NCI-H2081 (cell line): ENCODE measurements at places on chromosomes 3 and 15.
A peak's percentile ranks its signal among the peaks of the same experiment; 100 is the strongest.

- DNase-seq, result no peak
Observed at GRCh38 chr15:85711580-85712192, 83.0 kb downstream of the KLHL25 start.

GRCh38 chr3:131731709-131732108 lies 228.9 kb upstream of the MRPL3 start:
- no peak for DNase-seq

- DNase-seq, result no peak
Observed at GRCh38 chr3:156981005-156981404, 154.9 kb downstream of the LEKR1 start.

- DNase-seq, result peak; percentile 4
Observed at GRCh38 chr3:130932979-130933378, 39.1 kb downstream of the ATP2C1 start.

GRCh38 chr3:77254967-77255831 lies 215.3 kb downstream of the ROBO2 start:
- peak; percentile 63 for DNase-seq

GRCh38 chr3:182105875-182106274 lies 394.1 kb downstream of the SOX2 start:
- no peak for DNase-seq

DNA sequence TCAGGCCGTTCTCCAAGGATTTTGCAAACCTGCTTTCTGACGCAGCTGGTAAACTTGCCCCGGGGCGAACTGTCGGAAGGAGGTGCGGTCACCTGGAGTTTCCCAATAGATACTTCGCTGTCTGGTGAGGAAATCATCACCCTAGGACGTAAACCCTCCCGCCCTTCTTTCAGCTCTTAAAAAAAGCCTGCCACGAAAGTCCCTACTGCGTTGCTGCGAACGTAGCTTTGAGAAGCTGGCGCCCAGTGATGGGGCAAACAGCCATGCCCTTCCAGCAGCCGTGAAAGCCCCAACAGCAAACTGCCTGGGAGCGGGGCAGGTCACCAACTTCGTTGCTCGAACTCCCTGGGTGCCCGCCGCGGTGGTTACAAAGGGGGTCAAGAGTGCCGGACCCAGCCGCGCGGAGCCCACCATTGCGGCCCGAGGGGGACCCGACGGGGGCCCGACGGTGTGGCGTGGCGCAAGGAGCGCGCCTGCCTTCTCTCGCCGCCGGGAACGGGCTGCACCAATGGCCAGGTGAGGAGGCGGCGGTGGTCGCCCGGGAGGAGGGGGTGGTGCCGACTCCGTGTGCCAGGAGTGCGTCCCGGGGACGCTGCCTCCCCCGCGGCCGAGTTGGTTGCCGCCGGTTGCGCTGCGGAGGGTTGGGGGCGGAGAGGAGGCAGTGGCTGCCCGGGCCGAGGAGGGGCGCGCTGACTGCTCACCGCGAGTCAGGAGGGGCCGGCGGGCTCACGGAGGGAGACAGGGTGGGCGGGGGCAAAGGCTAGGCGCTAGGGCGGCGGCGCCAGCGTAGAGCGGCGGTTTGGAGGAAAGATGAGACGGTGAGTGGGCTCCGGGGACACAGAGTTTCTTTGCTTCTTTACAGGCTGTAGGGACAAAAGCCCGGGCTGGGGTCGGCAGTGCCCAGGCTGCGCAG lies at the start of gene PHLDB2:
TSS of gene PHLDB2 (plus strand) at position 205 of the 913 bp plus-strand sequence. CDS start 24,813 bp downstream, outside the sequence.
- peak; percentile 59 for DNase-seq

GRCh38 chr3:57048052-57048671 lies 12.3 kb upstream of the SPATA12 start:
- DNase-seq, result no peak

DNA sequence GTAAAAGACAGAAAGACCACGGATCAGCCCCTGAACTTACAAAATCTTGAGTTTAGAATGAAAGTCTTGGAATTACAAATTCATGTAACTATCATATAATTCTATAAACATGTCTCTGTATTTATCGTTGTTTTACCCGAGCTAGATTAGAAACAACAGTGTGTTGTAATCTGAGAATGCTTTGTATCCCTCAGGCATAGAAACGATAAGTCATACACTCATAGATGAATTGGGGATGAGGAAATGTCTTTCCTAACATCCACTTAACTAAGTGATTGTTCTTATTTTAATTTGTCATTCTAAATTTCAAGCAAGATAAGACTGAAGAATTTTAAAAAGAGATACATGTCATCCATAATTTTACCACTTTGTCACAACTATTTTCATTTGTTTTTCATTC lies 165.3 kb downstream of the RYR3 start:
- no peak for DNase-seq

DNA sequence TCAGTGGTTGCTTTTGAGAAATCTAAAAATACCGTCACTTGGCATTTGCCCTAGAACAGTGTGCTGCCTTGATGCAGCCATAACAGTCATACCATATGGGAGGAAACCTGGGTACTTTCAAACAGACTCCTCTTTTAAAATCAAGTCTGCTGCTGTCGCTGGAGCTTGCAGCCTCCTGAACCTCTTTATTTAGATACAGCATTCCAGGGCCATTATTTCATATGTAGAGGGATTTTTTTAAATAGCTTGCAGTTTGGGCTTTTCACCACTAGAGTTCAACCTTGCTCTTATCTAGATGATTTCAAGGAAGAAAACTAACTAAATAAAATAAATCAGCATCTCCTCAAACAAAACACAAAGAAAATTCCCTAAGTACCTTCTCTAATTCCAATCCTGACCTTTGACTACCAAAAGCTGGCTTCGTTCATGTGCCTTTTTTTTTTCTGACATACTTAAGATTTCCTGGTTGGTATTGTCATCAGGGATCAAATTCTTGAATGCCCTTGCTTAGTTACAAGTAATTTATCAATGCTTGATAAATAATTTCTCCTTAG lies 111.6 kb downstream of the KBTBD8 start:
- DNase-seq, result peak; percentile 29

DNA sequence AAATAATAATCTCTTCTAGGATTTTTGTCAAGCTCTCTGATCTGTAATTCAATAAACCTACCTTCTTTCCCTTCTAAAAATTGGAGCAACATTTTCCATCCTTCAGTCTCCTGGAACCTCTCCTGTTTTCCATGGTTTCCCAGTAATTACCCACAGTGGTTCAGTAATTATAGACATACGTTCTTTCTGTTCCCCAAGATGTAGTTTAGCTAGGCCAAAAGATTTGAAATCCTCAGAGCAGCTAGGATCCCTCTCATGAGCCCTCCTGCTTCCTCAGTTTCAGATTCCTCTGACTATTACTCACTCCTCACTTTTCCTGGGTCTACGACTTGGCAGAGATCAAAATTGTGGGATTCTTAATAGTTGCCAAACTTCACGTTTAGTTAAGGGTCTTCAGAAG lies 76.9 kb upstream of the IGSF10 start:
- DNase-seq, result no peak

DNA sequence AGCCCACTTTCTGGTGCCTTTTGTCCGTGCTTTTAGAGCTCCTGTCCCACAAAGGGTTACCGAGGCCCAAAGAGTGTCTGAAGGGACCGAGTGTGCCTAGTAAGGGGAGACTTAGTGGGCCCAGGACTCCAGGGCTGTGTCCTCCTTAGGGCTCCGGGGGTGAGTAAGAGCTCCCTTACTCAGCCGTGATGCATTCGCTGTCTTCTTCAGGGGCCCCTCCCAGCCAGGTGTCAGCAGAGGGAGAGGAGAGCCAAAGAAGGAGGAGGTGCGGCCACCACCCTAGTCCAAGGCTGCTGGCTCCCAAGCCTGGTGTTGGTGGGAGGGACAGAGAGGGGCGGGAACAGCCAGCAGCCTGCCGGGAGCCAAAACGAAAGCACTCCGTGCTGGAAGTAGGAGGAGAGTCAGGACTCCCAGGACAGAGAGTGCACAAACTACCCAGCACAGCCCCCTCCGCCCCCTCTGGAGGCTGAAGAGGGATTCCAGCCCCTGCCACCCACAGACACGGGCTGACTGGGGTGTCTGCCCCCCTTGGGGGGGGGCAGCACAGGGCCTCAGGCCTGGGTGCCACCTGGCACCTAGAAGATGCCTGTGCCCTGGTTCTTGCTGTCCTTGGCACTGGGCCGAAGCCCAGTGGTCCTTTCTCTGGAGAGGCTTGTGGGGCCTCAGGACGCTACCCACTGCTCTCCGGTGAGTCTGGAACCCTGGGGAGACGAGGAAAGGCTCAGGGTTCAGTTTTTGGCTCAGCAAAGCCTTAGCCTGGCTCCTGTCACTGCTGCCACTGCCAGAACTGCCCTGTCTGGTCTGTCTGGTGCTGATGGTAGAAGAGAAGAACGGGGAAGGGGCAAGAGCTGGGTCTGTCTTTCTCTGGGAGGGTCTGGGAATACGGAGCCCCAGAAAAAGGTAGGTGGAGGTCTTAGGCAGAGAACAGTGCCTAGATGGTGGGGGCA lies at the start of gene IL17RC:
TSS of gene IL17RC (plus strand) at position 365 of the 947 bp plus-strand sequence. CDS start at position 583, 218 bp downstream.
- DNase-seq, result peak; percentile 68

DNA sequence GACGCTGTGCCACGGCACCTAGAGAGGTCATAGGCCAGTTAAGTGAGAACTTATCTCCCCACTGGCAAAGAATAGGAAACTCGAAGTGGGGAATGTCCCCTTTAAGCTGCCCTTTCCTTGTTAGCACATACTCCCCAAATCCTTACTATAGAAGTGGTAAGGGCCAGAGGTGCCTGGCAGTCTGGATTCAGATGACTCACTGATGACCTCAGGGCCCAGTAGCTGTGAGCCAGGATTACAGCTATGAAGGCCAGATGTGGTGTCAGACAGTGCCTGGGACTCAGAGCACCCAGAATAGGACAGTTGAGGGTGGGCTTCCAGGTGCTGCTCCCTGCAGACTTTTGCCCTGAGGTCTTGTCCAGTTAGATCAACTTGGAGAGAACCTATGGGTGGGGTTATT lies 37.7 kb downstream of the PDIA5 start:
- DNase-seq, result no peak

- DNase-seq, result no peak
Observed at GRCh38 chr15:82186719-82187406, 75.7 kb downstream of the EFL1 start.

GRCh38 chr3:50160561-50160983 lies 5.4 kb downstream of the SEMA3F start:
- DNase-seq, result no peak

GRCh38 chr3:148642214-148642613 lies 55.5 kb upstream of the AGTR1 start:
- no peak for DNase-seq

- no peak for DNase-seq
Observed at GRCh38 chr15:27628486-27628885, 470.6 kb downstream of the OCA2 start.

GRCh38 chr15:38207621-38208020 lies 45.0 kb upstream of the SPRED1 start:
- DNase-seq, result no peak

DNA sequence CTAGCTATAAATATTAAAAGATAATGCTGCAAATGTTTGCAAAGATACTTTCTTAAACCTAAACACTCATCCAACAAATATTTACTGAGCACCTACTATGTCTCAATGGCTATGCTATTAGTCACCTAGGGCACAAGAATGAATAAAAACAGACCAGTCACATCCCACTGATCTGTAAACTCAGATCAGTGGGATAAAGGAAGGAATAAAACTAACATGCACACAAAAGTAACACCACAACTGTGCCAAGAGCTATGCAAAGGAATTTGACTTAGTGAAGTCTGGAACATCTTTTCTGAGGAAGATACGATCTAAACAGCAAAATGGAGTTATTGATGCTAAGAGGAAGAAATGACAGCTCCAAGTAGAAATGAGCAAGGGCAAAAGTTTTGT lies 56.6 kb downstream of the CBLB start:
- DNase-seq, result no peak

GRCh38 chr15:56532721-56533460 lies 68.0 kb upstream of the MNS1 start:
- no peak for DNase-seq

DNA sequence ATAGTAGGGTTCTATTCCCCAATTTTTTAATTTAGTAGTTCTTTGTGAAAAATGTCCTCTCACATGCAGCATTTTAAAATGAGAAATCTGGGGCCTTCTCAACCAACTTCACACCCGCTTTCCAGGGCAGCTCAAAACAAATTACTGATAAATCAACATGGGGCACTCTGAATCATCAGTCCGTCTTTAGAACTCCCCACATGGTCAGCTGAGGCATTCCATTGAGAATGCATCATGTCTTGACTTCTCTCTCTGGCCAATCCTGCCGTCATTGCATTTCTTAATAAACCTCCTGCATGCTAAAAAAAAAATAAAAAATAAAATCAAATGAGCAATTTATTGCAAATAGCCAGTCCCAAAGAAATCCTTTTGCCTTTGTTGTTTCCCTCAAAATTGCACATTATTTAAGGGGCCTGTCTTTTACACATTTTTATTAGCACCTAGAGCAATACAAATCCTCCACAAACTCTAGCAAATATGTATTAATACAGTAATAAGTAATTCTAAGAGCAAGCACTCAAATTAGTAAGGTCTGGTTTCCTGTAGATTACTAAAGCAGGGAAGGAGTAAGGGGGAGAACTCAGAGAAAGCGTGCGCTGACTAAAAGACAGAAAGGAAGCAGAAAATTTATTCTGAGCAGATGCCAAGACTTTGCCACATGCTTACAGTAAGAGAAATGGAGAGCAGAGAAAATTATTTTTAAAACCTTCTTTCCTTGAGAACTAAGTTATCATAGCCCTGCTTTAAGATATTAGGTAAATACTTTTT lies 175.7 kb downstream of the TNIK start:
- no peak for DNase-seq

DNA sequence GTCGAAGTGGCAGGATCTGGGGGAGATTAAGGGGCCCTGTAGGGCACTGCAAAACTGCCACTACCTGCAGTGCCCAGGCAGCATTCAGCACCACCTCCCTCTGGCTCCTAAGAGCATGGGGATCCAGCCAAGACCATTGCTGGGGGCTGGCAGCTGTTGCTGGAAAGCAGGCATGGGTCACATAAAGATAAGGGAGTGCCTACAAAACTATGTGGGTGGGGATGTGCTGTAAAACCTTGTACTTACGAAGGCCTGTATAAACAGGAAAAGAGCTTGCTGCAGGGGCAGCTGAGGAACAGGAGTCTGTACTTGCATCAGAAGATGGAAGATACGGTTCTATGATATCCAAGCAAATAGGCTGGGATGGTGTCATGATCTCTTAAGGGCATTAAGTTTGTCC lies 27.1 kb downstream of the IL20RB start:
- no peak for DNase-seq

GRCh38 chr15:65916664-65917406 lies 47.5 kb downstream of the RAB11A start:
- DNase-seq, result peak; percentile 30

DNA sequence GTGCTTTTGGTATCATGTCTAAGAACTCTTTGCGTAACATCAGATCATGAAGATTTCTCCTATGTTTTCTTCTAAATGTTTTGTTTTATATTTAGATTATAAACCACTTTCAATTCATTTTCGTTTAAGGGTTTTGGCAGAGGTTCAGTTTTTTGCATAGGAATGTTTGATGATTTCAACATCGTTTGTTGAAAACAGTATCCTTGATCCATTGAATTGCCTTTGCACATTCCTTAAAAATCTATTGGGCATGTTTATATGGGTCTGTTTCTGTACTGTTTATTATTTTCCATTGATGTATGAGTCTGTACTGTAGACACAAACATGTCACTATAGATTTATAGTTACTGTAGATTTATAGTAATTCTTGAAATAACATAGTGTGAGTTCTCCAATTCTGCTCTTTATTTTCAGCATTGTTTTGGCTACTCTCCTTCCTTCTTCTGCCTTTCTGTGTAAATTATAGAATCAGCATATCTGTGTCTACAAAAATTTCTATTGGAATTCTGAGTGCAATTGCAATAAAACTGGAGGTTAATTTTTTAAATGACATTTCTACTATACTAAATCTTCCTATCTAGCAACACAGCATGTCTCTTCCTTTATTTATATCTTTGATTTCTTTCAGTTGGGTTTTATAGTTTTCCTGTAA lies 374.0 kb downstream of the SV2B start:
- DNase-seq, result no peak

GRCh38 chr3:74387111-74387735 lies 227.2 kb downstream of the CNTN3 start:
- DNase-seq, result no peak
